Left lung (tissue), 14 donors: ENCODE measurements at places on chromosomes 4 and X. TPM values are rescaled to one million over a fixed set of nuclear protein-coding genes. Genes with fewer than 3 reads are reported as not detected.

GRCh38 chr4:22522706-22523501 is 7.0 kb upstream of the ADGRA3 start:
- H3K27ac ChIP-seq = no peak overlapping the region
- H3K4me3 ChIP-seq = no peak overlapping the region
- no peaks in the 10 kb centered on the region for H3K4me1 ChIP-seq
- no peaks in the 10 kb centered on the region for H3K36me3 ChIP-seq
- H3K27me3 ChIP-seq = no peaks in the 10 kb centered on the region

- H3K36me3 ChIP-seq = no peaks in the 10 kb centered on the region
- H3K4me1 ChIP-seq = no peaks in the 10 kb centered on the region
- no peaks in the 10 kb centered on the region for H3K27me3 ChIP-seq
- no peak overlapping the region for H3K4me3 ChIP-seq
- no peak for DNase-seq
Observed at GRCh38 chr4:137640156-137640837, 108.0 kb upstream of the PCDH18 start.

DNA sequence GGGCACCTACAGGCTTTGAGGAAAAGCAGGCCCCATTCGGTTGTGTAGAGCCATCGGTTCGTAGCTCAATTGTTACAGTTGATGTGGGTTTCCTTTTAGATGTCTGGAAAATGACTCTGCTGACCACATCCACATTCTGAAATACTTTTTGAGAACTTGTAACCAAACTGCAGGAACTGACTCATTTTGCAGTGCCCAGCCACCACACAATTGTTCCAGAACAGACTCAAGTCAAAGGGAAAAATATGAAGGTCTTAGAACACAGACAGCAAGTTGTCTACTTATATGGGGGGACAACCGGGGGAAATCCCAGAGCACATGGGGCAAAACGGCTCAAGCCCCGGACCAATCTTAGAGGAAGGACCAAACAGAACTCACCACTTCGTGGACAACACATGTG is 557.6 kb upstream of the DIPK2B start:
- H3K4me1 ChIP-seq = peaks cover 7% of the 10 kb centered on the region
- peaks cover 4% of the 10 kb centered on the region for H3K36me3 ChIP-seq
- H3K27ac ChIP-seq = peak overlapping the region; percentile 40
- no peak overlapping the region for H3K4me3 ChIP-seq
- no peak for DNase-seq

KLKB1 gene
- total RNA-seq = 0.15 TPM

FGA gene
- 75.6 TPM for total RNA-seq

PNMA6F gene
- not detected for total RNA-seq
